Activated naive CD8-positive, alpha-beta T cell treated with anti-CD3 and anti-CD28 coated beads for 36 hours (primary cell): ENCODE measurements at places on chromosomes 11 and 22.

DNA sequence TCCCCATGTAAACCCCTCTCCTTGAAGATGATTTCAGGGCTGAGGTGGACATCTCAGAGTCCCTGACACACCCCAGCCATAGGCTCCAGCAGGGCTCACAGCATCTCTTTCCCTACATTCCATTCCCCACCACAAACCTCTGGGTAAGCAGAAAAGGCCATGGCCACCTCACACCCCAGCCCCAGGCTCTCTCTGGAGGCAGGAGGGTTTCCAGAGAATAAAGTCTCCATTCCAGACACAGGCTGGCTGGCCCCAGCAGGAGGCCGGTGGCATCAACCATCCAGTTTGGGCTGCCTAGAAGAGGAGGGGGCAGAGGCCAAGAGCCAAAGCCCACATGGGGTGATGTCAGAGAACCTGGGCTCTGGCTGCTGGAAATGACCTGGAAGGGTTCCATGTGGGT, 61.4 kb downstream of the TP53I11 start:
- no peak for DNase-seq
- H3K27me3 ChIP-seq: peaks cover 3% of the 10 kb centered on the region
- no peak overlapping the region for H3K4me3 ChIP-seq
- H3K36me3 ChIP-seq: no peaks in the 10 kb centered on the region
- H3K4me1 ChIP-seq: peaks cover 2% of the 10 kb centered on the region

- H3K4me1 ChIP-seq: no peaks in the 10 kb centered on the region
- H3K4me3 ChIP-seq: no peak overlapping the region
- no peaks in the 10 kb centered on the region for H3K36me3 ChIP-seq
- H3K27me3 ChIP-seq: peaks cover 12% of the 10 kb centered on the region
Observed at GRCh38 chr11:119626871-119627270, 102.1 kb downstream of the NECTIN1 start.

DNA sequence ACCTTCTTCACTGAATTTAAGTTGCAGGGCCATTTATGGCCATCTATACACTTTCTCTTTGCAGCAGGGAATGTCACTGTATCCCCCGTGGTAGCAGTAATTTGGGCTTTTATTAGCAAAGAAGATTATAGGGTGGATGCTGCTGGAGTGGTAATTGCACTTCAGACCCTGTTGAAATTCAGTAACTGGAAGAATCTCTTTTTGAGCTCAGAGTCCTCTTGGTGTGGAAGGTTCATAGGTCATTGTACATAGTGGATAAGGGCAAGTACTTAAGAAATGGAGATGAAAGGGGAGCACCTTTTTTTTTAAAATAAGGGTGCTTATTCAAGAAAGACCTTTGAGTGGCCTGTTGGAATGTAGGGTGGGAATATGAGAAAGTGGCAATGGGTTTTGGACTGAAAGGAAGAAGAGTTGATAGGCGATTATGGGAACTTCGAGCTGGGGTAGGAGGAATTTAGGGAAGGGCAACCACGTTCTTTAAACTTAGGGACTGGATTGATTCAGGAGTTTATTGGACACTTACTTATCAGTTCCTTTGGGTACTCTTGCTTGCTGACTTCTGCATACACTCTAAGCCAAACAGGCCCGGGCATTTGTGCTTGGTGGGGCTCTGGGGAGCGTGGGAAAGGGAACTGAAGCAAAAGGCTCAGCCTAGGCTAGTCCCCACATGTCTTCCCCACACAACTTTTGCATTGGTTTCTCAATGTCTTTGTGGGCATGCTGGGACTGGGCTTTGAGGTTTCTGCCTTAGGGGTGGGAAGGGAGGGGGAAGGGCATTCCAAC, 26.5 kb downstream of the CTNND1 start:
- peaks cover 25% of the 10 kb centered on the region for H3K4me1 ChIP-seq
- no peaks in the 10 kb centered on the region for H3K27me3 ChIP-seq
- H3K27ac ChIP-seq: no peak overlapping the region

DNA sequence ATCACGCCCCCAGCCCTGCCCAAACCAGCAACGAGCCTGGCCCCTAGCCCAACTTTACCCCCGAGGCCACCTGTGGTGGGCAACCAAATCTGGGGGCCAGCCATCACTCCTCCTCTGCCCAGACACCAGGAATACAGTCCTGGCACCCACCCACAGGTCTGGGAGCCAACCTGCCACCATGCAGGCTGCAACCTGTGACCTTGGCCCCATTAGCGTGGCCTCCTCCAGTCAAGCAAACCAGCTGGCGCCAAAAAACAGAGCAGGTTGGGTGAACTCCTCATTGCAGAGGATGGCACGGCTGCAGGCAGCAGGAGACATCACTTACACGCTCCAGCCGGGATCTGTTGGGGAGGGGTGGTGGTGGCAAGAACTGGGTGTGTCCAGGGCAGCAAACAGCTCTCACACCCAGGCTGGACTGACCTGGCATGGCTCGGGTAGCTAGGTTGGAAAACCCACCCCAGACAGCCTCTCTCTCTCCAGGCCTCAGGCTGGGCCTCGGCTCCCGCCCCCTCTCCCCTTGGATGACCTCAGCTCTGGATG, 65.5 kb upstream of the TCF20 start:
- H3K27ac ChIP-seq: no peak overlapping the region
- DNase-seq: no peak
- no peak overlapping the region for H3K4me3 ChIP-seq
- no peaks in the 10 kb centered on the region for H3K27me3 ChIP-seq
- no peaks in the 10 kb centered on the region for H3K36me3 ChIP-seq
- H3K4me1 ChIP-seq: peaks cover 4% of the 10 kb centered on the region

DNA sequence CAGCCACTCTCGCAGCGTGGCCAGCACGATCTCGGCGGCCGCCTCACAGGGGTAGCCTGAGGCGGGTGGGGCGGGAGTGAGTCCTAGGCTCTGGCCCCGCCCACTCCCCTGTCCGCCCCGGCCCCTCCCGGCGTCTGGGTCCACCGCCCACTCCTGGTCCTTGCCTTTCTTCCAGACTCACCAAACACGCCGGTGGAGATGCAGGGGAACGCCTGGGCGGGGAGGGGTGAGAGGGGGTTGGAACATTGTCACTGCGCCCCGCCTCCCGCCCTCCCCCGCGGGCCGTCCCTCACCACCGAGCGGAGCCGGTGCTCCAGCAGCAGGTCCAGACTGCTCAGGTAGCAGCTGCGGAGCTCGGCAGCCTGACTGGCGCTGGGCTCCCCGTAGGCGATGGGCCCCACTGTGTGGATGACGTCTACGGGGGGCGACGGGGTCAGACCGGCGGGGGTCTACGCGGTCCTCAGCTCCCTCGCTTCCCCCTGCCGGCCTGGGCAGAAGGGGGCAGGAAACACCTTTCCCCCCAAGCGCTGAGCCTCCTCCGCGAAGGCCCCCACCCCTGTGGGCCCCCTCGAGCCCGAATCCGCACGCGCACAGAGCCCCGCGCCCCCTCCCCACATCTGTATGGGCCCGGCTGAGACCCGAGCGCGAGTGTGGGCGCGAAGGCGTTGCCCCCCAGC, 13.2 kb downstream of the OTUB1 start:
- peaks cover 2% of the 10 kb centered on the region for H3K27me3 ChIP-seq
- no peak overlapping the region for H3K27ac ChIP-seq

GRCh38 chr11:103985041-103985440, 51.4 kb upstream of the DDI1 start:
- no peak for DNase-seq
- no peak overlapping the region for H3K4me3 ChIP-seq
- H3K4me1 ChIP-seq: no peaks in the 10 kb centered on the region
- H3K27ac ChIP-seq: no peak overlapping the region
- H3K36me3 ChIP-seq: no peaks in the 10 kb centered on the region
- peaks cover 6% of the 10 kb centered on the region for H3K27me3 ChIP-seq

DNA sequence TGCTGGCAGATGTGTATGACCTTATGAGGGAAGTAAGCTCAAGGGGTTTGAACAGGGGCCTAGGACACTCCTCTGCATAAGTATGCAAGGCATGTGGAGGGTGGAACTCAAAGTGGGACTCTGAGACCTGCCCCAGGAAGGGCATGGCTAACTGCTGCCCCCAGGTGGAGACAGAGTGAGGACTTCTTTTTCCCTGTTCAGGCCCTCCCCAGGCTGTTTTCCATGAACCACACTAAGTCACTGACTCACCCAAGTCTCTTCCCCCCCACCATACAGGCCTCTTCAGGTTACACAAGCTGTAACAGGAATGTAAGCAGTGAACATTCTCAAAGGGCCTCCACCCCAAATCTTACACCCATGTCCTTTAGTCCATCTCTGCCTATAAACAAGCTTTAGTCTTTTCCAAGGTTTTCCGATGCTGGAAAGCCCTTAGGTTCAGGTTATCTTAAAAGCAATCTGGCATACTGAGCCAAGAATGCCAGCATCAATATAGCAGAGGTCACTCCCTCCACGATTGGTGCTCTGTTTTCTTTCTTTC, 13.1 kb downstream of the EEF1G start:
- peak; percentile 77 for DNase-seq
- H3K27me3 ChIP-seq: no peaks in the 10 kb centered on the region
- no peak overlapping the region for H3K4me3 ChIP-seq
- peak overlapping the region; percentile 66 for H3K27ac ChIP-seq

DNA sequence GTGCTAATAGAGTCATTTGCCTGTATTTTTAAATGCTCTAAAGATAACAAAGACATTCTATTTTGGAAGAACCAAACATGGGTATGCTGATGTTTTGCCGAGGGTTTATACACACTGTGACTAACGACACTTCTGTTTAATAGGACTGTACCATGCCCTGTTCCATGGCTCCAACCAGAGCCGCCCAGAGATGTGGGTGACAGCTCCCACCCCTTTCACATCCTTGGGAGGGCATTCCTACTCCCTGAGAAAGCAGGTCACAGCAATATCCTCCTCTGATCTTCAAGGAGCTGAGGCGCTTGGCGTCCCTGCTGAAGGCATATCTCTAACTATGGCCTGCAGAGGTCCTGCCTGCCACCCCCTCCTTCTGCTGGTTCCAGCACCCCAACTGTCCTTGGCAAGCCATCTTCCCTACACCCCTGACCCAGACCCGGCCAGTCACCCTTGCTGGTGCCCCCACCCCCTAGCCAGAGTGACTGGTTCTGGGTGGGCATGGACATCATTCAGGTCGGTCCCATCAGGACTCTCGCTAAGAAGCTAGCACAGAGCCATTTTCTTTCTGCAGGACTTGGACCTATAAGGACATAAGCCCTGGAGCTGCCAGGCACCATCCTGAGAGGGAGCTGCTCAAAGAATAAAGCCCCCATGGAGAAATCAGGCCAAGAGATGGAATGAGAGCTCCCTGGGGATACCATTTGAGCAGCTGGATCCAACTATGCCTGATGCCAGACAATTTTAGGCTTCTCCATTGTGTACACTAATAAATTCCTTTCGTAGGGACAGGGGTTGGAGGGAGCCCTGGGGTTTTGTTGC, 381.3 kb downstream of the CTTN start:
- no peaks in the 10 kb centered on the region for H3K27me3 ChIP-seq
- no peaks in the 10 kb centered on the region for H3K4me1 ChIP-seq
- no peaks in the 10 kb centered on the region for H3K36me3 ChIP-seq
- H3K4me3 ChIP-seq: no peak overlapping the region
- H3K27ac ChIP-seq: no peak overlapping the region
- DNase-seq: no peak

DNA sequence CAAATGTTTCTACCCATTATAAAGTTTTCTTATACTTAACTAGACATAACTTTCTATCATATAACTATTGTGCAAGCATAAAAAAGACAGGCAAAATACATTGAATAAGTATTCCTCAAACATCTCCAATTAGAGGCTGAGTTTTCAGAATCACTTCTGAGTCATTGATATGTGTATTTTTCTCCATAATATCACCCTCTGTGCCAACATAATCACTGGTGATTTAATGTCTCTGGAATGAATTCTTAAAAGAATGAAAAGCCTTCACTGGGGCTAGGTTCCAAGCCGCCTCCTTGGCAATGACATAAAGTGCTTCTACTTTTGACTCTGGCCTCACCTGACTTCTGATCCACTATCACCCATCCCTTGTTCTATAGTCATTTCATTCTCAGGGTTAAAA, 197.0 kb upstream of the E2F8 start:
- H3K4me3 ChIP-seq: no peak overlapping the region
- peaks cover 7% of the 10 kb centered on the region for H3K4me1 ChIP-seq
- H3K27me3 ChIP-seq: peaks cover 36% of the 10 kb centered on the region
- no peak for DNase-seq
- H3K36me3 ChIP-seq: no peaks in the 10 kb centered on the region
- no peak overlapping the region for H3K27ac ChIP-seq

- H3K4me3 ChIP-seq: no peak overlapping the region
- no peaks in the 10 kb centered on the region for H3K36me3 ChIP-seq
- peaks cover 36% of the 10 kb centered on the region for H3K27me3 ChIP-seq
- no peak overlapping the region for H3K27ac ChIP-seq
- DNase-seq: no peak
Observed at GRCh38 chr22:49449811-49450446, 377.7 kb downstream of the BRD1 start.

- H3K4me3 ChIP-seq: no peak overlapping the region
- H3K27me3 ChIP-seq: no peaks in the 10 kb centered on the region
- H3K36me3 ChIP-seq: no peaks in the 10 kb centered on the region
- H3K4me1 ChIP-seq: no peaks in the 10 kb centered on the region
- no peak for DNase-seq
- H3K27ac ChIP-seq: no peak overlapping the region
Observed at GRCh38 chr22:44402196-44403111, 89.7 kb upstream of the SHISAL1 start.

DNA sequence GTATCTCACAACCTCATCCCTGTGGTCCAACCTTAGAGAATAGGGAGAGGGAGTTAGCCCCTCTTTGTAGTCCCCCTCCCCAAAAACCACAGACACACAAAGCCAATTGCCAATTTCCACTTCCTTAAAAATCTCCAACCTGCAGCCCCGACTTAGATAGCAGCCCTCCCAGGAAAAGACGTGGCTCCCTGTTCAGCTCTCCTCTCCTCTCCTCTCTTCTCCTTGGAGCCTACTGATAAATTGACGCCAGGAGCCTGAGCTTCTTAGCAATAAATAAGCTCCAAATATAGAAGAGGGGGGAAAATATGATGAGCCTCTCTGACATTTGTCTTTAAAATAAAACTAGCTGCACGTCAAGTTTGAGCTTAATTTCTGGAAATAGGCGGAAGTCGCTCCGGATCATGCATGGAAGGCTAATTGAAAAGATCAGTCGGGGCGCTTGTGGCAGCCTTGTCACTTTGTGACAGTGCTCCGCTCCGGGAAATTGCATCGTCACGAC, 7.3 kb downstream of the PAX6 start:
- peaks cover 38% of the 10 kb centered on the region for H3K4me1 ChIP-seq
- peak overlapping the region; percentile 71 for H3K4me3 ChIP-seq
- peaks cover 97% of the 10 kb centered on the region for H3K27me3 ChIP-seq

DNA sequence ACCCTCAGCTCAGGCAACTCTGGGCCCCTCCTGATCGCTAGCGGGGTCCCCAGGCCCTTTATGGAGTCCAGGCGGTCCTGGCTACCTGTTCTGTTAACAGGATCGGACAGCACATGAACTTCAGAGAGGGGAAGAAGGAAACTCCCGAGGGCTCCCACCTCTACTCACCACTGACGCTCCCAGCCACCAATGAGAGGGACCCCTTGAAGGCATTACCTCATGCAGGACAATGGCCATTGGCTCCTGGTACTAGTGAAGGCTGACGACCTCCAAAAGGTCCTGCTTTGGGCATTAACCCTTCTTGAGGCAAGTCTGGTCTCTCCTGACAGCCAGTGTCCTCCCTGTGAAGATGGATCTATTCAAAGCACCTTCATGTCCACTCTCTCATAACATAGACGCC, 71.5 kb upstream of the LMO1 start:
- H3K4me1 ChIP-seq: no peaks in the 10 kb centered on the region
- H3K27ac ChIP-seq: no peak overlapping the region
- H3K4me3 ChIP-seq: no peak overlapping the region
- H3K36me3 ChIP-seq: no peaks in the 10 kb centered on the region
- H3K27me3 ChIP-seq: peaks cover 13% of the 10 kb centered on the region

- no peaks in the 10 kb centered on the region for H3K36me3 ChIP-seq
- DNase-seq: no peak
- H3K4me3 ChIP-seq: no peak overlapping the region
- no peak overlapping the region for H3K27ac ChIP-seq
- no peaks in the 10 kb centered on the region for H3K4me1 ChIP-seq
Observed at GRCh38 chr11:75029836-75030631, 41.3 kb downstream of the NEU3 start.
